ENCODE measurements at places on chromosomes 13 and 19.

DNA sequence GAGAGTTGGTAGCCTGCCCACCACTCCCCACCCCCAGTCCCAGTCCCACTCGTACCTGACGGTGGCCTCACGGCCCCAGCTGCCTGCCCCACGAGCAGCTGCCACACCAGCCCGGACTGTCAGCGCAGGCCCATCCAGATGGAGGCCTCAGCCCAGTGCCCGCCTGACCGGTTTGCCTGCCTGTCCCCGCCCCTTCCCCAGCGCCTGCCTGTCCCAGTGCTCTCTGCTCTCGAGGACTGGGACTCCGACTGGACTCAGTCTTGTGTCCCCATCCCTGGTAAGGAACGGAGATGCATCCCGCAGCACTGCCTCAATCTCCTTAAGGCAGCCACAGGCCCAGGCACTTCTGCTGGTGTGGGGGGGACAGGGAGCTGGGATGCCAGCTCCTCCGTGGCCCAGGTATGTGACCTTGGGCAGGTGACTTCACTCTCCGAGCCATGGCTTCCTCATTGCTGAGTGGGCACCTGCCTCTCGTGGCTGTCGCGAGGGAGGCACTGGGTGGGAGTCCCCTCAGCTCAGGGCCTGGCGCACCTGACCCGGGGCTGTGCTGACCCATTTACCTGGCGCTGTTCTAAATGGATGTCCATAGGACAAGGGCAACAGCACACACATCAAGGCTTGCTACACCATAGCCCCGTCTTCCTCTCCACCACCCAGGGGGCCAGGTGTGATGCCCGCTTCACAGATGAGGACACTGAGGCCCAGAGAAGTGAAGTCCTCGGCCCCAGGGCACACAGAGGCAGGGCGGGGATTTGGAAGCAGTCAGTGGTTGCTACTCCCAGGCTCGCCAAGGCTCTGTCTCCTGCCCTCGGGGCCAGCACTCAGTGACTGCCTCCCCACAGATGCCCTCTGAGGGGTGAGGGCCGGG, at the start of gene NKPD1:
NKPD1 (minus strand) TSS at position 113 of the 868 bp plus-strand sequence. CDS start 832 bp downstream, outside the sequence.
- DNase-seq: peak; percentile 68

DNA sequence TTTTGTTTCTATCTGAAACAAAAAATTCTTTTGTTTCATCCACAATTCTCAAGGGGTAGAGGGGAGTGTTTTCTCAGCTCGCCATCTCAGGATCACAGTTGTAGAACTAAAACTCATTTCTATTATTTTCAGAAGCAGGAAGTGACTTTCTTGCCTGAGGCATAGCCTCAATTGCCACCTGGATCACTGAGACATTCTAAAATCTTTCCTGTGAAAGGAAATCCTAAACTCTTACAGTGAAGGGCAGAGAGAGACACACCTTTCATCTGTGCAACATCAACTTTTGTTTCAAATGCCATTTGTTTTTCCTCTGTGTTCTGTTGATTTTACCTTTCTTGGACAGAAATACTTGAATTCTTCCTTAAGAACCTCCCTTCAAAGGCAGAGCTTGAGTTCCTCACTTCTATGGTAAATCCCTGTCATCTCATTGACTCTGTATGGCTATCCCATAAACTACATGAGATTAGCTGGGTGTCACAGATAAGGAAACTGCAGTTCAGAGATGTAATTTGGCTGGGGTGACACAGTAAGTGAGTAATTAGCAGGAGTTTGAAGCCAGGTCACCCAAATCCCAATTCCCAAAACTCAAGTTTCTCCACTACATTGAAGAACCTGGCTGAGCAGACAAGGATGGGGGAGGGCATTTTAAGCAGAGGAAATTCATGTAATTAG, 224.4 kb upstream of the HTR2A start:
- no peak for DNase-seq

DNA sequence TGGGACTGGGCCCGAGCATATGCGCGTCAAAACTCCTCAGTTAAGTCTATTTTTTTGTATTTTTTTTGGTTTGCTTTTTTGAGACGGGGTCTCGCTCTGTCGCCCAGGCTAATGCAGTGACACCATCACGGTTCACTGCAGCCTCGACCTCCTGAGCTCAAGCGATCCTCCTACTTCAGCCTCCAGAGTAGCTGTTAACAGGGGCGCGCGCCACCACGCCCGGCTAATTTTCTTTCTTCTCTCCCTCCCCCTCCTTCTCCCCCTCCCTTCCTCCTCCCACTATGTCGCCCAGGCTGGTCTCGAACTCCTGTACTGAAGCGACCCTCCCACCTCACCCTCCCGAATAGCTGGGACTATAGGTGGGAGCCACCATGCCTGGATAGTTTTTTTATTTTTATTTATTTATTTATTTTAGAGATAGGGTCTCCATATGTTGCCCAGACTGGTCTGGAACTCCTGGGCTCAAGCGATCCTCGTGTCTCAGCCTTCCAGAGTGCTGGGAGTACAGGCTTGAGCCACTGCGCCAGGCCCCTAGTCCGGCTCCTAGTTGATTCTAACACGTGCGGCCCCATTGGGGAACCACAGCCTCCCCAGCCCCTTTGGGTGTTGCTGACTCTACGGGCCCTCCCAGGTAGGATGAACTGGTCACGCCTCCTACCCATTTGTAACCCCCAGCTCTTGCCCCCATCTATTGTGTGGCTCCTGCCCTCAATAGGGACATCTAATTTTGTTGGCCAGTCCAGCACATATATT, 806 bp upstream of the ZNF837 start:
- DNase-seq: no peak

GRCh38 chr13:71663431-71663830, 203.6 kb downstream of the DACH1 start:
- DNase-seq: no peak

GRCh38 chr13:39414339-39414738, 188.7 kb downstream of the LHFPL6 start:
- DNase-seq: no peak

DNA sequence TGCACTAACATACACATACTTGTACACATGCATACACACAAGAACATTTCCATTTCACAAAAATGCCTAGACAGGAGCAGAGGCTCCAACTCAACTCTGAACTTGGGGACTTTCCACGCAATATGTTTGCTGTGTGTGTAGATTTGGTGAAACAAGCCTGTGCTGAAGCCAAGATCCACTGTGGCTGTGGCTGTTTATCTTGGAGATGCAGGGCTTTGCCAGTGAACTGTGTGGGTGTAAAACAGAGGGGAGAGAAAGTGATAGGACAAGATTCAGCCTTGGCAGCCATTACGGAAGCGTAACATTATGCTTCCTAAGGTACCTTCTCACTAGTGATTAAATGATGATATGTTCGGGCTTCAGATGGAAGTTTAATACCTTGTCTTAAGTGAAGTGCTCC, 73.2 kb upstream of the MBNL2 start:
- DNase-seq: no peak

GRCh38 chr19:33376423-33376822, 2.9 kb downstream of the CEBPG start:
- DNase-seq: no peak

DNA sequence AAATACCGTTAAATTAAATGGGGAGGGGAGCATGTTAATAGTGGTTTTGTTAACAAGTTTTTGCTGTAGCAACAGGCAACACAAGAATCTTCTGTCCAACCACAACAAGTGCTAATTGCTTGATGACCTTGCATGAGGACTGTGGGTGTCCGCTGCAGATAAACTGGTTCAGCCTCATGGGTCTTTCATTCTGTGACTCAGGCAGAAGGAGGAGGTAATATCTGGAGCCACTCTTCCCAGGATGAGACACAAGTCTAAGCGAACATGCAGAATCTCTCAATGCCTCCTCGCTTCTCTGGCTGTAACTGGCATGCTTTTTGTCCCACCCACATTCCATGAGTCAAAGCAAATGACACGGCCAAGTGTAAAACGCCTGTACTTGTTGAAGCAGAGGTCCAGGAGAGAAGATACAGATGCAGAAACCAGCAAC, 56.6 kb upstream of the MYO16 start:
- no peak for DNase-seq

GRCh38 chr13:95067303-95067702, 233.9 kb downstream of the ABCC4 start:
- no peak for DNase-seq

DNA sequence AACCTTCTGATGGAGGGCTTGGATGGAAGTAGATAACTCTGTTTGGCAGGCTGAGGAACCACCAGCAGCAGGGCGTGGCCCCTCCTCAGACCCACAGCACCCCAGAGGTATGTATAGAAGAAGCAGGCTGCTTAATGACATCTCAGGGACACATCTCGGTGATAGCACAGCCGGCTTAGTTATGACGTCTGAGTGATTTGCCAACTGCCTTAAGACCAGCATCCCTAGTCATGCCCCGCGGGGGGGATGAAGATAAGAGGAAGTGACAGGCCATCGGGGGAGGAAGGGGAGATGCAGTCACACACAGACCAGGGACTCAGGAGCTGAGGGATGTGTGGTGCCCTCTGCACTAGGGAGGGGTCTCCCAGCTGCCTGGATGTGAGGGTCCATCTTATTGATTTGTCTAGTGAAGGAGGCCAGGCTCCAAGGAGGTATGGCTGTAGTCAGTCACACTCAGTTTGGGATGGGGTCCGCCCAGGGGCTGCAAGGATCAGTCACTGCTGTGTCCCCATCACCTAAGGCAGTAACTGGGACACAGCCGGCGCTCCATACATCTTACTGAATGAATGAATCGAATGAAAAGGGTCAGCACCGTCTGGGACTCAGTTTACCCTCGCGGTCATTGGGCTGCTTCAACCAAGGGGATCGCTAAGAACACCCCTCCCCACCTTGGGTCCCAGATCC, 19.2 kb upstream of the ERCC1 start:
- DNase-seq: no peak

GRCh38 chr13:98476538-98476966, 100.4 kb downstream of the STK24 start:
- DNase-seq: no peak

- no peak for DNase-seq
Observed at GRCh38 chr13:80029170-80029569, 311.8 kb downstream of the SPRY2 start.

DNA sequence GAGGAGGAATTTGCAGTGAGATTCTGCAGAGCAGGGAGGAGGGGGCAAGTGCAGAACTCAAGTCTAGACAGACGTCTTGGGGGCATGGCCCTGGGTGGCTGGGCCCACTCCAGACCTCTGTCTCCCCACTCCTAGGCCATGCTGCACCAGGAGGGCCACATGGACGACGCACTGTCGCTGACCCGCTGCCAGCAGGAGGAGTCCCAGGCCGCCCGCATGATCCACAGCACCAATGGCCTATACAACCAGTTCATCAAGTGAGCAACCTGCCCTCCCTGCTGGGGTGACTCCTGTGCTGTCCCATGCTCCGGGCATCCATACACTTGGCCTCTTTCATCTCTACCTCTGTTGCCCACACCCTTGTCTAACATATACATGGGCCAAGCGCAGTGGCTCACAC, 18.1 kb downstream of the RYR1 start:
- no peak for DNase-seq

DNA sequence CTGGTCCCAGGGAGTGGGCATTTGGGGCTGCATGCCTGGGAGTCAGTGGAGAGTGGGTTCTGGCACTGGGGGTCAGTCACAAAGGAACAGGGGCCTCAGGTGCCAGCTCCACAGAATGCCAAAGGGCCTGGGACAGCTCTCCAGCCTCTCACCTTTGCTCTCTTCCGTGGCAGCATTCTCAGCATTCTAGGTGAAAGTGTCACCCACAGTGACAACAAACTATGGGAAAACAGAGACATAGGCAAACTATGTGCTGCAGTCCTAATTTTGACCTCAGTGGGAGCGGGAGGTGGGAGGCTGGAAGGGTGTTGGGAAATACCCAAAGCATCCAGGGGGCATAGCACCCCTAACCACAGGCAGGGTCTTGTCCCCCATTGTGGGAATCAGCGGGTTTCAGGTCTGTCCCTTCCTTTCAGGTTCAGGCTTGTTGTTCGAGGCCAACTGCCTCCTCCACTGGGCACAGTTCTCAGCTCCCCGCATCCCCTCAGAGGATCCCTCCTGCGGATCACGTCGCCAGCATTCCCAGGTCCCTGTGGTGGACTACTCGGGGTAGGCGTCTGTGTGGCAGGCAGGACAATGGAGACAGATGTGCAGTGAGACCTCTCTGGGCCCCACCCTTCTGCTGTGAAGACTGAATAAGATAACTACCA, 52.4 kb downstream of the TSHZ3 start:
- no peak for DNase-seq

DNA sequence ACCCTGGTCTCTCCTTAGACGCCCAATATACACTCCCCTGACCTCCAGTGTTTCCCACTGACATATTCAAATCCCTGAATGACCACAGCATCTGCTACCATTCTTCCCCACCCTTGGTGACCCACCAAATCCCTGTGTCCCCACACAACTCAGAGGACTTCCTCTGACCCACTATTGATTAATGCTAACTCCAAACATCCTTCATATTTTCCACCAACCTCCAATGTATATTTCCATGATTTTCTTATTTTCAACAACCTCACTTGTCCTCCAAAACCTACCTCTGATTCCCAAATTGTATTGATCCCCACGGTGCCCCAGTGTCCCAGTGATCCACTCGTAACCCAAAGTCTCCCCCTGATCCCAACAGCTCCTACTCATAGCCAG, 526 bp upstream of the DMWD start:
- DNase-seq: no peak

- no peak for DNase-seq
Observed at GRCh38 chr13:113397608-113398425, 33.9 kb upstream of the GRTP1 start.

GRCh38 chr13:20119960-20120359, 40.9 kb downstream of the GJA3 start:
- no peak for DNase-seq

DNA sequence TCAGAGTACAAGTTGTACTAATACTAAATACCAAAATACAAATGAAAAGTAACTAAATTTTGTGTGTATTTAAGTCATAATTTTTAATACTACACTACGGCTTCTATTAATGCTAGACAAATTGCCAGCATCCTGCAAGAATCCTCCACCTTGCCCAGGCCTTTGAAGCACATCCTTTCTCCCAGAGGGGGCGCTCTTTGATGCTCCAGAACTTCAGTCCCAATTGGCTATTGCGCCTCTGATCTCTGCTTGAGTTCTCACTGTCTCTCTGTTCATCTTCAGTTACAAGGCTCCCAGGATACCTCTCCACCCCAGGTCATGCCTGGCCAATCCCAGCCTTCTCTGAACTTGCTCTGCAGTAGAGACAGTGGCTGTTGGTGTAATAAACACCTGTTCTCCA, 141.0 kb downstream of the DCLK1 start:
- no peak for DNase-seq

- DNase-seq: no peak
Observed at GRCh38 chr19:5125797-5126497, 157.0 kb downstream of the KDM4B start.

GRCh38 chr13:80134346-80134745, 206.6 kb downstream of the SPRY2 start:
- no peak for DNase-seq

- DNase-seq: no peak
Observed at GRCh38 chr13:30222254-30222653, 85.1 kb downstream of the KATNAL1 start.

DNA sequence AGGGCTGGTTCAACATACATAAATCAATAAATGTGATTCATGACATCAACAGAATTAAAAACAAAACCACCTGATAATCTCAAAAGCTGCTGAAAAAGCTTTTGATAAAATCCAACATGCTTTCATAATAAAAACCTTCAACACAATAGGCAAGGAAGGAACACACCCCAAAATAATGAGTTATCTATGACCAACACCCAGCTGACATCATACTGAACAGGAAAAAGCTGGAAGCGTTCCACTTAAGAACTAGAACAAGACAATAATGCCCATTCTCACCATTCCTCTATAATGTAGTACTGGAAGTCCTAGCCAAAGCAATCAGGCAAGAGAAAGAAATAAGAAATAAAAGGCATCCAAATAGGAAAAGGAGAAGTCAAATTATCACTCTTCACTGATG, 116.2 kb upstream of the FREM2 start:
- DNase-seq: no peak

- no peak for DNase-seq
Observed at GRCh38 chr13:42715909-42716308, 65.5 kb upstream of the FAM216B start.

Data from mesothelial cell of epicardium (in vitro differentiated cells).